ENCODE measurements at places on chromosomes 11 and 22. TPM values are rescaled to one million over a fixed set of nuclear protein-coding genes. Genes with fewer than 3 reads are reported as not detected.

The CDC42EP1 gene
- polyA plus RNA-seq, result 41.1 TPM

GRCh38 chr11:32434356-32435151 lies 785 bp downstream of the WT1 start:
- DNase-seq, result no peak

DNA sequence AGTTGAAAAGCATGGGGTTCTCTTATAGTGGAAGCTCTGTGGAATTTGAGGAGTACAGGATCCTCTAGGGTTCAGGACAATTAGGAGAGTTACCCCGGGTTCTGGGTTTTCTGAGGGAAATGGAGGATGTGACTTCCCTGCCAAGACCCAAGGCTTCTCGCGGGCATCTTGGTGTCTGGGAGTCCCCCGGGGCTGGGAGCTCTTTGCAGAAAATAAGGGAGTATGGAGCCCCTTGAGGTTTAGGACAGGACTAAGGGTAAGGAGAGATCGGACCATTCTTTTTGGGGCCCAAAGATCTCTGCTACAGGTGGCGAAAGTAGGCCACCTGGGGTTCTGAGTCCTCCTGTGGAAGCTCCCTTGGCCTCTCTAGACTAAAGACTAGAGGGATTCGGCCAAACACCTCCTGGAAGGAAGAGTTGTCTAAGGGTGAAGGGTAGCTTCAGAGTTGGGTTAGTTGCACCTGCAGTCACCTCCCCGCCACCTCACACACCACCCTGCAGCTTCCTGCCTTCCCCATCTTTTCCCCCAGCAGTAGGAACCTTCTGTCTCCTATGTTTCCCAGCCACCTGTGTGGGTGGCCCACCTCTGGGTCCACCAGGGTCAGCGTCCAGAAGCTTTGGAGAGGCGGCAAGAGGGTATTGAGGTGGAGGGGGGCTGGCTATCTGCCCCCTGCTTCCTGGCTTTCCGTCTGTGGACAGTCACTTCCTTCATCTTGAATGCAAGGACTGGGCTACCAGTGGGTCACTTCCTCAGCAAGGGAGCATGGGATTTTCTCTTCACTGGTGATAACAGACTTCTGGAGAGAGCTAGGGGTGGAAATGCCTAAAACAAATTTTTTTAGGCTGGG lies 908 bp downstream of the LIMK2 start:
- DNase-seq, result no peak

GRCh38 chr11:105609832-105610781 lies at the start of gene GRIA4:
Gene GRIA4 (plus strand): TSS chr11:105610073. CDS start chr11:105610998, 925 bp downstream.
- peak; percentile 66 for DNase-seq

GRCh38 chr22:24325105-24325757 lies 54.6 kb downstream of the SPECC1L start:
- peak; percentile 48 for DNase-seq

GRCh38 chr11:44746894-44747293 lies 20.1 kb downstream of the TSPAN18 start:
- no peak for DNase-seq

DNA sequence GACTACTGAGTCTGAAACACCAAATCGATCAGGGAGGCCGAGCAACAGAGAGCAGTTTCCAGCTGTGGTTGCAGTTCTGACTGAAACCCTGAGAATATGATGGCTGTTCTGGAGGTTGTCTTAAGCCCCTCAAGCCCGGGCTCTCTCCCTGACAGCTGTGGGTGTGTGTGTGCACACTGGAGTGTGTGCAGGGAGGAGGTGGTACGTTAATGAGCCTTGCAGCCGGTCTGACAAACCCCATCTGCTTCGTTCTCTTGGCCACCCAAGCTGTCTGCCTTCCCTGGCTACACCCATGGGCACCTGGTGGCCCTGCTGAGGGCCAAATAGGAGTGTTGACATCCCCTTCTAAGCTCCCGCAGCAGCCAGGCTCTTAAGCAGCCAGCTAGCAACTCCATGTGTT lies 189.8 kb downstream of the KIRREL3 start:
- DNase-seq, result no peak

Data from small intestine (tissue), 16 donors.